ENCODE measurements at places on chromosomes 6 and 20.

DNA sequence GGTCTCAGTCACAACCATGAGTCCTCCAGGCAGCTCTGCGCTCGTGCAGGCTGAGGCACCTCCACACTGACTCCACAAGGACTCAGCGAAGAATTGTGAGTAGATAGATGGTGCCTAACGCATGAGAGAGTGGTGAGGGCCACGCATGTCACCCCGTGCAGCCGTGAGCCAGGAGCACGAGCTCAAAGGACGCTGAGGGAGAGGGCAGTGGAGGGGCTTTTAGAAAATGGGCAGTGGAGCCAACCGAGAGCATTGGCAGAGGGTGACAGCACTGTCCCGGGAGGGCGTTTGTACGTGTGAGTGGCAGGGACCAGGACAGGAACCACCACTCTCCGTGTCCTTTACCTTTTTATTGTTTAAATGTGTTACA lies 105.6 kb downstream of the PSMB1 start:
- DNase-seq = no peak

GRCh38 chr6:29099190-29099589 lies at the start of gene OR2J1:
OR2J1 (plus strand) TSS chr6:29099490; CDS start chr6:29100943, 1,453 bp downstream.
- no peak for DNase-seq

GRCh38 chr6:158816803-158817727 lies 2.1 kb downstream of the EZR start:
- DNase-seq = no peak

GRCh38 chr6:105886814-105887544 lies 199.2 kb upstream of the PRDM1 start:
- DNase-seq = no peak

DNA sequence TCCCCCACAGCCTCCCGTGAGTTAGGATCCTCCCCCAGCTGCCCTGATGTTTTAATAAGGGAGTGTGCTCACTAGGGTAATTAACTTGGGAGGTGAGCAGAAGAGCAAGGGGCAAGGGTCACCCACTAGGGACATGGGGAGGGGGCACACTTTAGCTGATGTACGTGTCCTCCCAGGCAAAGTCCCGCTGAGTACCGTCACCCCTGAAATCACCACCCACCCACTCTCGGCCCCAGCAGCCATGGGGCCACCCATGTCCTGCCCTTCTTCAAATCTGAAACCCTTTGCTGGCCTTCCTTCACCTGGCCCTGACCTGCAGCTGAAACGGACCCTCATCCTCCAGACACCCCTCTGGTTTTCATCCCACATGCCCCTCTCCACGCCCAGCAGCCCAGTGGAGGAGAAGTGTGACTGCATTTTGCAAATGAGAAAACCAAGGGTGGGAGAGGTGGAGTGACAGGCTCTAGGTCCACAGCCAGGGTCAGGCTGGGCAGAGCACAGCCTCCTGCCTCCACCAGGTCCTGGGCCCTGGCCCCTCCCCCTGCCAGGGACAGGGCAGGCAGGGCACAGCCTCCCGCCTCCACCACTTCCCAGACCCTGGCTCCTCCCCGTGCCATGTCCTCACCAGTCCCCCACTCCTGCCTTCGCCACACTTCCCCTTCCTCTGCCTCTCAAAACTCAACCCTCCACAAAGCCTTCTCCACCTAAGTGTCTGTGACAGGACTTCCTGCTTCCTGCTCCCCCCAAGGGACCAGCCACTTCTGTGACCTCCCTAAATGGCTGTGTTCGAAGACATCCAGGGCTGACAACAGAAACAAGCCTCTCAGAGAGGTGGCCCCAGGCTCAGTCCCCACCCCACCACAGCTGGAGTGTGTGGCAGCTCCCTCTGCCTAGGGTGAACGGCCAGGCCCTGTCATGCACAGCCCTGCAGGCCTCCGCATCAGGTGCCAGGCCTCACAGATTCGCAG lies 15.1 kb downstream of the ACSS1 start:
- peak; percentile 23 for DNase-seq

DNA sequence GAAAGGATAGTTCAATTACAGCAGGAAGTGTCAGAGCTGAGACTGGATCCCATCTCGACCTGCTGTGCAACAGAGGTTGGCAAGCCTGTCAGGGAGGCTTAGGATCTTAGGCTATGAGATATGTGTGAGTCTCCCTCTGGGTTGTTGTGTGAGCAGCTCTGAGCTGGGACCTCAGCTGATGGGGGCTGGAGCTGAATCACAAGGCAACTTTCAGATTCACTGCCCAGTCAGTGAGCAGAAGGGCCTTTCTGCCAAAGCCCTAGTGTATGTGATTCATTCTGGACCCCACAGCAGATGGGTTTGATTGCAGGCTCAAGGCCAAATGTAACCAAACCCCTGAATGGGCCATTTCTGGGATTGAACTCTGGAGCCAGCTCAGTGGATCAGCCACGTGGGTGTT lies 4.5 kb downstream of the PI3 start:
- no peak for DNase-seq

DNA sequence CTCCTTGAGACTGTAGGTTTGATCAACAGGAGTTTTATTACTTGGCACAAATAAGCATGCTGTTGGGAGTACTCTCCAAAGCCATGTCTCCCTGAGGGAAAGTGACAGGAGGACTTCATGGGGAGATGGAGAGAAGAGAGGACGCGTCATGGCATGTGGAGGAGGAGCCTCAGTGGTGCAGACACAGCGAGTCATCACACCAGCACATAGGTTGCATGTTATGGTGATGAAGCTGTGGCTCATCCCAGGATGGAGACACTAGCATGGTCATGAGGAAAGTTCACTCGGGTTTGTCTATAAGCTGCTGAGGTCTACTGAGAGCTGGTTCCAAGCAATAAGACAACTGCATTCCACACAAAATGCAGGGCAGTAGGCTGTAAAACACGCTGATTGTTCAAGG lies 13.2 kb upstream of the SSTR4 start:
- DNase-seq = no peak

GRCh38 chr6:88441346-88441745 lies 275.2 kb upstream of the CNR1 start:
- no peak for DNase-seq

- DNase-seq = peak; percentile 46
Measured at GRCh38 chr6:27472182-27472616, 706 bp downstream of the ZNF184 start.

DNA sequence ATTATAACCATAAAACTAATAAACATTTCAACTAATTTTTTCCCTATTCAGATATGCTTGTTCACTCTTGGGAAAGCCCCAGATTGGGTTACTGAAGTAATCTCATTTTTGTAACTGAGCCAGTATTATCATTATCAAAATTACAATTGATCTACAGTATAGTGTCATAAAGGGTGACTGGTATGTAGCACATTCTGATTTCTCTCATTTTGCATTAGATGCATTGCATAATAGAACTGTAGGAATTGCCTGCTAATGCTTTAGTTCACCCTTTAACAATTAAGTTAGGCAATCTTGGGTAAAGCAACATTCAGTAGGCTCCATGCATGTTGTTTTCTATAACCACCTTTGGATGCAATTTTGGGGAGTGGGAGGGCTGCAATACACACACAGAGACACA lies 150.8 kb upstream of the FLRT3 start:
- DNase-seq = no peak

DNA sequence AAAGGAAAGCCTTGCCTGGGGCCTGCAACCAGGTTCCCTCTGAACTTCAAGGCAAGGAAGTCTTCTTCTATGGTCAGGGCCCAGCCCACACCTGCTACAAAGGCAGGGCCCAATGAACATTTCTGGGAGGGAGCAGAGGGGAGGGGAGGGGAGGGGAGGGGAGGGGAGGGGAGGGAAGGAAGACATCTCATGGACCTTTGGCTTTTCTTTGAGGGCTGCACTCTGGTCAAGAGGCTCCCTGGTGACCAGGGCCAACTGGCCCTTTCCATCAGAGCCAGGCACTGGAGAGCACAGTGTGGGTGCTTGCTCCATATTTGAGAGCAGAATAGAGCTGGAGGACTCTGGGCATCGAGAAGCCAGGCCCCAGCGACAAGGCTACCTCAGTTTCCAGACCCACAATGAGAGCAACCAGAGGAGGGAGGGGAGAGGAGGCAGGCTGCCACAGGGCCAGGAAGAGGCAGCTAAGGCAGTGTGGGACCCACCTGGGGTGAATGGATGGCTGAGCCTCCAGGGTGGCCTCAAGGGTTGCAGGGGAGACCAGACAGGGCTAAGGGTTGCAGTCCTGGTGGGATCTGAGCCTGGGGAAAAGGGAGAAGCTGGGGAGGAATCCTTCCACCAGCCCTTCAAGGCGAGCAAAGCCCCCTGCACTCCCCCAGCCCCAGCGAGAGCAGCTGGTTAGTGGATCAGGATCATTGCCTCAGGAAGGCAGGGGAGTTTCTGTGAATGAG lies 84.8 kb downstream of the MRPL14 start:
- DNase-seq = no peak

DNA sequence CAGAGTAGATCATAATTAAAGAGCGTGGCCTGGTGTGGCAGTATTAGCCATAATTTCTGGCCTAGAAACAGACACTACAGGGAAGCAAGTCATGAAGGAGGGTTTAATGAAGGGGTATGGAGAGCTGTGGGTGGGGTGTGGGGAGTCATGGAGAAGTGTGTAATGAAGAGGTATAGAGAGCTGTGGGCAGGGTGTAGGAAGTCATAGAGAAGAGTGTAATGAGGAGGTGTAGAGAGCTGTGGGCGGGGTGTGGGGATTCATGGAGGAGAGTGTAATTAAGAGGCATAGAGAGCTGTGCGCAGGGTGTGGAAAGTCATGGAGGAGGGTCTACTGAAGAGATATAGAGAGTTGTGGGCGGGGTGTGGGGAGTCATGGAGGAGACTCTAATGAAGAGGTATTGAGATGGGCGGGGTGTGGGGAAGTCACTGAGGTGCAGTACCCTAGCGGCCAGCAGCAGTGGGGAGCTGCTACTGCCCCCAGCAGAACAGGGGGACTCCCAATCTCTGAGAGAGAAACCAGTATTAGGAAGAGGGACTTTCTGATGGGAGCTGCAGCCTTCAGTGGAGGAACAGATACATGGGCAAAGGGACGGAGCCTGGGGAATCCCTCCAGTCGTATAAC lies 145.4 kb upstream of the FOXA2 start:
- no peak for DNase-seq

DNA sequence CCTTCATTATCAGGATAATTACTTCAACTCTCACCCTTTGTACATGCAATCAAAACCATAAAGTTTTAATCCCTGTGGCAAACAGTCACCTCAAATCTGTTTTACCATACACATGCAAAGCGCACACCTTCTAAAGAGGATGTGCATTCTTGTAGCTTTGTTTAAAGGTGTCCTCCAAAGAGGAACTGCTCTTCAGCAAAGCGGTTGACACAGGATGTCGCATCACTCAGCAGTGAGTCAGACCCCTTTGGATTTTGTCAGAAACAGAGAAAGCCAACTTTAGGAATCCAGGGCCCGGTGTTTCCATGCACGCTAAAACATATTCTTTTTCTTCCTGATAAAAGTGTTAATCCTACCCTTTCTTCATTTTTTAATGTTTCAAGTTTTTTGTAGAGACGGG lies 268.3 kb upstream of the ARID1B start:
- no peak for DNase-seq

DNA sequence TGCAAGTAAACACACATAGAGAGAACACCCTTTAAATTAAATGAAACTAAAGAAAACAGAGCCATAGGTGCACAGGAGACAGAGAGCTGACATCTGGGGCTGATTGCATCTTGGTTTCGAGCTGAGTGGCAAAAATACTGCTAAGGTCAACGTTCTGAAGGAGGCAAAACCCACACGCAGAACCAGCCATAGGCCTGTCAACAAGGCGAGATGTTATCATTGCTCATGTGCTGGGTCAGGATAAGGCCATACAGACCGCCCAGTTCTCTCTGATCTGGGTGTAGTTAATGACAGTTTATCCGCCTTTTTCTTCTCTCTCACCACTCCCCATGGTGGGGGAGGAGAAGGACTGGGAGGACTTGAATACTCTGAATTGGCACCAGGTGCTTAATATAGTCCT lies 4.5 kb upstream of the FAM110A start:
- DNase-seq = no peak

DNA sequence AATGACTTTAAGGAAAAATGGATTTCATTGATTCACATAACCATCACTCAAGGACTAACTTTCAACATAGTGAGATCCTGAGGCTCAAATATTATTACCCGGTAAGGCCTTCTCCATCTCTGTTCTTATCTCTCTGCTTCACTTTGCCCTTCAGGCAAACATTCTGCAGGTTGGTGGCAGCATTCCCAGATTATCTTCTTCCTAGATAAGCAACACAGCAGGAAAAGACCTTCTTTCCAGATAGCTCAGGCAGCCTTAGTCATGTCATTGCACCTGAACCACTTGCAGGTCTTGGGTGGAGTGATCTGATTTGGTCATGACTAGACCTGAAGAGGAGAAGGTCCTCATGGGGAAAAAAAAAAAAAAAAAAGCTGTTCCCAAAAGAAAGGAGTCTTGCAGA lies 5.3 kb upstream of the HIVEP2 start:
- no peak for DNase-seq

DNA sequence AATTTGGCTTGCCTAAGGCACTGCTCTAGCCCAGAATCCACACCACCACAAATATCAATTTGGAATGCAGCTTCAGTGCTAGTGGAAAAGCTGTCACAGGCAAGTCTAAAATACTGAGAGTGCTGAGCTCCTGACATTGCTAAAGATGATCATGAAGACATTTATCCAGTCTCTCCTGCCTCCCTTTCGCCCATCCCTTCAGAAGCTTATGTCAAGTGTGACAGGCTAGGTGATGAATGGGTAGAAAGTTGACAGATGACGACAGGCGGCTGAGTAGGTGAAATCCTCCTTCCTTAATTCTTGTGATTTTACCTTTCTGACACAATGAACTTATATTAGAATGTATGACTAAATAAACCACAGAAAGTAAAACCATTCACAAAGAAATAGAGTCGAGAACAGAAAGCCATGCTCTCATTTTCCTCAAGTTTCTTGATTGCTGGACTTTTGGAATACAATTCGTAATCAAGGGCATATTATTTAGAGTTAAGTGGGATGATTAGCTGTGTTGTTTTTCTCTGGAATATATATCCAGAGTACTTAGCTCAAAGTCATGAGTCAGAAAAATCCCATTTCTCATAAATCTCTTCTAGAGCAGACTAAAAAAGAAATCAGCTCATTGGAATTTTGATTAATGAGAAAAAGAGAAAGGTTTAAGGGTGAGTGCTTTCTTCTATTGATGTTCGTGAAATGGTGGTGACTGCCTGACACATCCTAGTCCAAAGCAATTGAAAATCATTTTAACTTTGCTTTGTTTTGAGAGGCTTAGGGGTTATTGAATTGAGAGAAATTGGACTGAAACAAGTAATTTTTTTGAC lies 1228.2 kb upstream of the CITED2 start:
- no peak for DNase-seq

- no peak for DNase-seq
Measured at GRCh38 chr6:52635049-52635577, 35.8 kb upstream of the TMEM14A start.

- DNase-seq = no peak
Measured at GRCh38 chr20:36758276-36758675, 12.4 kb upstream of the NDRG3 start.

Measured in CD4-positive, alpha-beta T cell (primary cell).